ENCODE measurements at places on chromosomes 16 and 17.

- no peak for DNase-seq
Observed at GRCh38 chr16:19861133-19861532, 23.5 kb downstream of the GPRC5B start.

- no peak for DNase-seq
Observed at GRCh38 chr17:67500261-67500660, 123.2 kb downstream of the PITPNC1 start.

- DNase-seq, result peak; percentile 27
Observed at GRCh38 chr17:28929787-28930186, 21.5 kb downstream of the PHF12 start.

DNA sequence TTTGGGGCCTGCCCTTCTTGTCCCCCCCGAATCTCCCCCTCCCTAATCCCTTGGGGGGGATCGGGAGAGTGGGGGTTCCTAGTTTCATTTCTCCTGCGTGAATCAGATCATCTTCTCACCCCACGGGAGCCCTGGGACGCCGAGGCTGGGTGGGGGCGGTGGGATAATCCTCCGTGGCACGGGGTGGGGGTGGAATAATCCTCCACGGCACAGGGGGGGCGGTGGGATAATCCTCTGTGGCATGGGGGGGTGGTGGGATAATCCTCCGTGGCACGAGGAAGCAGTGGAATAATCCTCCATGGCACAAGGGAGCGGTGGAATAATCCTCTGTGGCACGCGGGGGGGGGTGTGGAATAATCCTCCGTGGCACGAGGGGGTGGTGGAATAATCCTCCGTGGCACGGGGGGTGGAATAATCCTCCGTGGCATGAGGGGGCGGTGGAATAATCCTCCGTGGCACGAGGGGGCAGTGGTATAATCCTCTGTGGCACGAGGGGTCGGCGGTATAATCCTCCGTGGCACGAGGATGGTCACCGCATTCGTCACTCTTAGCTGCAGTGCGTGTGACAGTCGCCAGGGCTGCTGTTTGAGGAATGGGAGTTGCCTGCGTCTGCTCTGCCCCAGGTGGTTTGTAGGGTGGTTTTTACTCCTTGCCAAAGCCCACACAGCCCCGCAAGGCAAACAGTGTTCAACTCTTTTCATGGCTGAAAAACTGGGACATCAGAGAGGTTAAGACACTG, 156.9 kb downstream of the LAT start:
- DNase-seq, result no peak

- DNase-seq, result no peak
Observed at GRCh38 chr16:73054125-73054484, 6.2 kb upstream of the ZFHX3 start.

DNA sequence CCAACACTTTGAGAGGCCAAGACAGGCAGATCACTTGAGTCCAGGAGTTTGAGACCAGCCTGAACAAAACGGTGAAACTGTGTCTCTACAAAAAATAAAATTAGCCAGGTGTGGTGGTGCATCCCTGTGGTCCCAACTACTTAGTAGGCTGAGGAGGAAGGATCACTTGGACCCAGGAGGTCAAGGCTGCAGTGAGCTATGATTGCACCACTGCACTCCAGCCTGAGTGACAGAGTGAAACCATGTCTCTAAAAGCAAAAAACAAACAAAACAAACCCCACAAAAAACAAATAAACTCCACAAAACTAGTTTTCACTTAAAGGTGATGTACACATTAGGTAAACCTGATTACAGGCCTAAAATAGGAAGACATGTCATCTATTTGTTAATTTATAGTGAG, 40.3 kb downstream of the MARVELD3 start:
- no peak for DNase-seq

DNA sequence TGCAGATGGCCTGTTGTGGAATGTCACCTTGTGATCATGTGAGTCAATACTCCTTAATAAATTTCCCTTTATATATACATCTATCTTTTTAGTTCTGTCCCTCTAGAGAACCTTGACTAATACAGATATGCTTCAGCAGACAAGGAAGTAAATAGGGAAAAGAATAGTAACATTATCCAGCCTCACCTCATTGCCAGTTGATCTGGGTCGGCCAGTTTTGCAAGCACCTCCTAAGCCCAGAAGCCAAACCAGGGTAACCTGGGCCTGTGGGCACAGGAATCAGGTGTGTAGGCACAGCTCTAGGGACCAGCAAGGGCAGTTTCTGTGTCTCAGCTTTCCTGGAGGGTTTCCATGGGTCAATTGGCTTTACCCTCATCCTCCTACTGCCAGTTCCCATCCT, 11.9 kb upstream of the CCL17 start:
- no peak for DNase-seq

GRCh38 chr16:57544124-57544653, 1.7 kb downstream of the ADGRG5 start:
- DNase-seq, result no peak

- DNase-seq, result no peak
Observed at GRCh38 chr16:81488687-81489411, 44.2 kb downstream of the CMIP start.

- DNase-seq, result peak; percentile 79
Observed at GRCh38 chr17:32445074-32445415, 735 bp downstream of the PSMD11 start.

DNA sequence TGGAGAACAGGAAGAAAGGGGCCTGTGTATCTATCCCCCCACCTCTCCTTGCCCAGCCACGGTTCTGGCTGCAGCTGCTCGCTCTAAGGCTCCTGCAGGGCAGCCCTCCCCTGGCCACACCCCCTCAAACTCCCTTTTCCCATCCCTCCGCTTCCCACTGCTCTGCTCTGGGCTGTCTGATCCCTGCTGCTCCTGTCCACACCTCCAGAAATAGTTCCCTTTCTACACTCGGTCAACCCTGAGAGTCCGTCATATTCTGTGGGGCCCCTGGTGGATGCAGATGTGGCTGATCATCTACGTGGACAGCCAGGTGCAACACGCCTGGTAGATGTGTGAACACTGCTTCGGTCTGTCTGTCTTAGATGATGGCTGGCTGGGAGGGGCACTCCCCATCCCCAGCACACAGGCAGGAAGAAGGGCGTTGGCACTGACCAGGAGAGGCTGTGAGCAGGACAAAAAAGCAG, 19.3 kb upstream of the KRT19 start:
- no peak for DNase-seq

- DNase-seq, result no peak
Observed at GRCh38 chr16:63690267-63690666, 1431.6 kb downstream of the CDH11 start.

DNA sequence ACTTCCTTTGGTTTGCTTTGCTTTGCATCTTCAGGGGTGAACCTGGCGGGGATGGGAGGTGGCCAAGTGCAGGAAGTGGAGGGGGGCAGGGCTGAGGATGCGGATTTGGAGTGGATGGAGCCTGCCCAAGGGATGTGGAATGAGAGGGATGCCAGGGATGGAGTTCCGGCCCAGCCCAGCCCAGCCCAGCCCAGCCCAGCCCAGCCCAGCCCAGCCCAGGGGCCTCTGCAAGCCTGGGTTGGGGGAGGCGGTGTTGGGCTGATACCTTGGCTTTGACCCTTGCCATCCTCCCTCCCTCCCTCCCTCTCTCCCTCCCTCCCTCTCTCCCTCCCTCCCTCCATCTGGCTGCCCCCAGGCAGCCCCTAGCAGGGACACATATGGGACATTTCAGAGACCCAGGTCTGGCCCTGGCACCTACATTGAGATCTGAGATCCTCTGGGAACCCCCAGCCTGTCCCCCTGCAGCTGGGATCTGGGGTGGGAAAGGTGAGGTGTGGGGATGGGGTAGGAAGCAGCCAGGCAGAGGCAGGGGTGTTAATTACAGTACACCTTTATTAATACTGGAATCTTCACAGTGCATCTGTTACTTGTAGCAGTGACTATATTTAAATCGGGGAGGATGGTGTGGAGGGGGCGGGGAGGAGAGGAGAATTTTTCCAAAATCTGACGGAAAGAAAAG, 14.5 kb downstream of the IL34 start:
- no peak for DNase-seq

- DNase-seq, result peak; percentile 28
Observed at GRCh38 chr17:16286947-16287562, 66.2 kb downstream of the CENPV start.

DNA sequence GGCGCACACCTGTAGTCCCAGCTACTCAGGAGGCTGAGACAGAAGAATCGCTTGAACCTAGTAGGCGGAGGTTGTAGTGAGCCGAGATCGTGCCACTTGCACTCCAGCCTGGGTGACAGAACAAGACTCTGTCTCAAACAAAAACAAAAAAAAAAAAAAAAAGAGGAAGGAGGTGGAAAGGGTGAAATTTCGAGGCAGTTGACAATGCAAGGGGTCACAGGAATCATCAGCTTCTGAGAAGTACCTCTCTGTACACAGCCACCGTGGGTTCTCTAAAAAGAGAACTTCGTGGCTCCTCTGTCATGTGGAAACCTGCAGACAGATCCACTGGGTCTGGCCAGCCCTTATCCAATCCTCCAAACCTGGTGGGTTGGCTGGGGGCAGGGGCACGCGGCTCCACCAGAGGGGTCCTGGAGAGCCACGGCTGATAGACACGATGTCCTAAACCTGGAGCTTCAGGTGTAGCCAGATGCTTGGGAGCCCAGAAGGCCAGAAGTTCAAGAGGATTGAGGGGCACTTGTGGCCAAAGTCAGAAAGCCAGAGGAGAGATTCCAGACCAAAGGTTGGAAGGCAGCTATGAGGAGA, 540 bp upstream of the CD300LF start:
- DNase-seq, result no peak

DNA sequence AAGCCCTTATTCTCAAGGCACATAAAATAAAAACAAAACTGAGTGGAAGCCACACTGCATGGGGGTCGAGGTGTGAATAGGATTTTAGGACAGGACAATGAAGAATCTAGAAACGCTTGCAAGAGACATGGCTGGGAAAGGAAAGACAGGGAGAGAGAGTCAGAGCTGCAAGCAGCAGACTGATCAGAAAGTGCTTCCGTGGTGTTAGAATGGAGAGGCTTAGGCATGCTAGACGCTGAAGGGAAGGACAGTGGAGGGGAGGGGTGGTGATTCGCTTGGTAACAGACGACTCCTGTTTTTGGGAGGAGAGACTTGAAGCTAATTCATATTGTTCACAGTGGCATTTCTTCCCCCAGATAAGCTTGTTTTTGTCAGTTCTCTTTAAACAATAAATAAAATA, 173.5 kb downstream of the AIPL1 start:
- no peak for DNase-seq

GRCh38 chr17:17304521-17304985, 1.4 kb downstream of the NT5M start:
- DNase-seq, result peak; percentile 87

- DNase-seq, result no peak
Observed at GRCh38 chr16:66933776-66934137, 445 bp downstream of the CIAO2B start.

DNA sequence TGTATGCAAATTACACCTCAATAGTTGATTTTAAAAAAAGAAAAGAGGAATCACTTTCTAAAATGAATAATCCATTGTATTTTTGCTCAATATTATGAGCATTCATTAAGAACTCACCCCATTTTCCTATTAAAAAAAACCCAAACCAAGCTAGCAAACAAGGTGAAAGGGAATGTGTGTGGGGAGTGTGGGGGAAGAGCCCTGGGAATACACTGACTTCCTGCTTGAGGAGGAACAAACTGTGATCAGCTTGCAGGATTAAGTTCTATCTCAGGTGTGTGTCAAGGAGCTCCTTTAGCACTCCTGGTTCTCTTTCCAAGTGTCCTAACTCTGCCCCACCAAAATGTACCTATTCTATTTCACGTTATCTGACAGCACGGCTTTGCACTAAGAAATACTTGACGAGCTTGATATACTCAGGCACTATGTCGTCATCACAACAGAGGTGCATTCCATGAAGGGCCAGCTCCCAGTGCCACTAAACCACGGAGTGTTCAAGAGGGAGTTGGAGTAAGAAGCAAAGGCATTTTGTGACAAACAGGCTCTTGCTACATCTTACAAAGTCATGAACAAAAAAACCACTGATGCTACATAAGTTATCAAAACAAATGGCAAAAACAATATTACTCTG, 73.2 kb downstream of the MYH10 start:
- no peak for DNase-seq

DNA sequence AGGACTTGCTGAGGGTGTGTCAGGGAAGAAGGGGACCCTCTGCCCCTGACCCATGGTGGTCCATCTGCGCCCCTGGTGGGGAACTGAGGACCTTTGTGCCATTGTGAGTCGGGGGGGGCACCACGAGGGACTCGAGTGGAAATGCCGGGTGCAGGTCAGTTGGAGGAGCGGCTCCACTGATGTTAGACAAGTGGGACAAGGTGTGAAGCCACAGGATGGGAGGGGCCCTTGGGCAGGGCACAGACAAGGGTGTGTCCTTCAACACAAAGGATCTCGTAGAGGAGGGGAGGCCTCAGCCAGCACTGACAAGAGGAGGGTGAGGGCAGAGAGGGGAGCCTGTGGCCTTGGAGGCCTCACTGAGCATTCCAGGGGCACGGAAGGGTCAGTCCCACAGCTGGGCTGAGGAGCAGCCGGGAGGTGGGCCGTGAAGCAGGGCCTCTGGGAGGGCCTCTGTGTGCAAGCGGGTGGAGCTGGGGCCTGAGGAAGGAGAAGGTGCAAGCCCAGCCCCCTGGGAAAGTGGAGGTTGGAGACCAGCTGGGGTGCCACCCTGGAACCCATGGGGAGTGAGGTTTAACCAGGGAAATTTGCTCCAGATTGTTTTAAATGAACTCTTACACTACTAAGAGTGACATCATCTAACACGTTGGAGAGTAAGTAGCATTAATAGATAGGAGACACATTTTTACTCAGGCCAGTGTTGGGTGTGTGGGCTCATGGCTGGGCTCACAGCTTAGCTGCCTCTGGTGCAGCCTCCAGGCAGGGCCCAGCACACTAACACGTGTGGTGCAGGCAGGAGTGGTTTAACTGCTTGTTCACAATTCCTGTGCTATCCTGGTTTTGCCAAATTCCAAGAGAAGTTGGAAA, 27.9 kb downstream of the NARF start:
- no peak for DNase-seq

GRCh38 chr16:21614896-21615295, 15.5 kb downstream of the METTL9 start:
- DNase-seq, result no peak

DNA sequence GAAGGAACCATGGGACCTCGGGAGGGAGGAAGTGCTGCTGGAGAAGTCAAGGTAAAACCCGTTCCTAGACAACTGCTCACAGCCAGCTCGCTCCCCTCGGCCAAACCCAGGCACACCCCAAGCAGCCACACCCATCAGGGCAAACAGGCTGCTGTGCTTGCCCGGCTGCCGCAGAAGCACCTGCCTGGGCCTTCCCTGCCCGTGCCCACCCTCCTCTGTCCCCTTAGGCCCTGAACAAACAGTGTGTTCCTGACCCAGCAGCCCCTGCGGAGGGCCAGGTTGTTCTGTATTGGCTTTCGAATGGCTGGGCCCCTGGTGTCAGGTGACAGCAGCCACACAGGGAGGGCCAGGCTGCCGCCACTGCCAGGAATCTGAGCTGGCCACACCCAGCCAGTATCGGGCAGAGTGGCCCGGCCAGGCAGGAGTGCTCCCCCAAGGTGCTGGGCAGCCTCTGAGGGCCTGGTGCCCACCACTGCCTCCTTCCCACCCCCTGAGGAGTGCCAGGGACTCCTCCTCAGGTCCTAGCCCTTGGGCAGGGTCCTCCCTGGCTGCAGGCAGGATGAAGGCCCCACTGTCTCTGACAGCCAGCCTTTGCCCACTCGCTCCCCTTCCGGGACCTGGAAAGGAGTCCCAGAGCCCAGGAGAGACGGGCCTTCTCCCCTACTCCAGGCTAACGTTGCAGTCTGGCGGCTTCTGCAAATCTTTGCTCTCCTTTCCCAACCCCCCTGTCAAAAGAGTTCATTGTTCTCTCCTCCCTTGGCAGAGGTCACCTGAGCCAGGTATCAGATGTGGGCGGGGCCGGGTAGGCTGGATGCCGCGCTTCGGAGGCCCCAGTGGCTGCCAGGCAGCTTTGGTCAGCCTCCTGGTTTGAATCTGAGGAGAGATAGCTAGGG, 24.0 kb downstream of the LLGL2 start:
- DNase-seq, result no peak
